ENCODE measurements at places on chromosomes 5 and 9.

DNA sequence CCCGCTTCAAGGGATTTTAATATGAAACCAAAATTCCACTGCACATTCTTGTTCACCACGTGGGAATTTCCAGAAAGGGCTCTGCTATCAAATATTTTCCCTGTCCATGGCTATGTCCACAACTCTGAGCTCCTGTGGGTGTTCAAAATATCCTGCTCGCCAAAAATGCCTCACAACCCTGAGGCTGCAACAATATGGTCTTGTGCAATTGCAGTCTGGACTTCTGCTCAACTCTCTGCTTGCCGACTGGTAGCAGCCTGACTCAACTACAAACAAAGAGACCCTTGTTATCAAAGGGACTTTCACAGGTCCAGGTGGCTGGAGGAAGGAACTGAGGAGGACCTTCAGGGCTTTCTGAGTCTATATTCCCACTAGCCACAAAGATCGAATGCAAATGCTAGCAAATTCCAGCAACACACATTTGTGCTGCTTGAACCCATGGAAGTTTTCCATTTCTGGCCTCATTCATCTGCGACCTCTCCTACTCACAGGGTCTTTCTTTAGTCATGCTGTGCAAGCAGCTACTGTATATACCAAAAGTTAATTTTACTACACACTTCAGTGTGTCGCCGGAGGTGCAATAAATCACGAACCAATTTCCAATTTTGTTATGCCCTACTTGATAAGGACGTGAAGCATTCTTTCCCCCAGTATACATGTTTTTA, 169.2 kb upstream of the SLC30A5 start:
- no peak for DNase-seq
- H3K36me3 ChIP-seq: no peaks in the 10 kb centered on the region
- H3K4me3 ChIP-seq: no peak overlapping the region
- H3K27me3 ChIP-seq: no peaks in the 10 kb centered on the region
- no peak overlapping the region for H3K27ac ChIP-seq

- peaks cover 4% of the 10 kb centered on the region for H3K27me3 ChIP-seq
- no peaks in the 10 kb centered on the region for H3K4me1 ChIP-seq
- no peaks in the 10 kb centered on the region for H3K36me3 ChIP-seq
- H3K4me3 ChIP-seq: no peak overlapping the region
- no peak for DNase-seq
- H3K27ac ChIP-seq: no peak overlapping the region
Measured at GRCh38 chr9:126569036-126569435, 44.7 kb upstream of the LMX1B start.

DNA sequence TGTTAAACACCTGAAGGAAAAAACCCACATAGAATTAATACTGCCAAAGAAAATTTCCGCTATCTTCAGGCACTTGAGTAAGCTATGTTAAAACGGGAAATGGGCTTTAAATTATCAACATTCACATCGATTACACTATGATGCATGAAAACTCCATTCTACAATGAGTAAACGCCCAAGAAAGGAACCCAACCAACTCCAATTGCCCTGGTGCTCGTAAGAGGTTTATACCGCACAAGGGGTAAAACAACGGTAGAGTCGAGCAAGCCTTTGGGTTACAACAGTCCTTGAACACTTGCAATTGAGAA, 1.0 kb downstream of the AGTPBP1 start:
- H3K4me1 ChIP-seq: peaks cover 9% of the 10 kb centered on the region
- peak overlapping the region; percentile 76 for H3K27ac ChIP-seq
- H3K27me3 ChIP-seq: peaks cover 3% of the 10 kb centered on the region
- H3K4me3 ChIP-seq: peak overlapping the region; percentile 91
- H3K36me3 ChIP-seq: no peaks in the 10 kb centered on the region

DNA sequence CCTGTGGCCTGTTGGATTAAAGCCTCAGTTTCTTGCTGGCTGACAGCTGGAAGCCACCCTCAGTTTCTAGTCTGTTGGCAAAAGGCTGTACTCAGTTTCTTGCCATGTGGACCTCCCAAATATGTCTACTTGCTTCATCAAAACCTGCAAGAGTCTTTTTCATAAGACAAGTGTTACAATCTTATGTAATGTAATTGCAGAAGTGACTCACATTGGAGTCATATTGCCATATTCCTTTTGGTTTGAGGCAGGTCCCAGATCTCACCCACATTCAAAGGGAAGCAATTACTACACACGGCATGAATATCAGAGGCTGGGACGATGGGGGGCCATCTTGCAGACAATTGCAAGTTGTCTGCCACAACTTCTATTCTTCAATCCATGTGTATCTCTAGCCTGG, 286.7 kb upstream of the IL12B start:
- no peak overlapping the region for H3K4me3 ChIP-seq
- H3K27me3 ChIP-seq: no peaks in the 10 kb centered on the region
- DNase-seq: no peak
- H3K27ac ChIP-seq: no peak overlapping the region

DNA sequence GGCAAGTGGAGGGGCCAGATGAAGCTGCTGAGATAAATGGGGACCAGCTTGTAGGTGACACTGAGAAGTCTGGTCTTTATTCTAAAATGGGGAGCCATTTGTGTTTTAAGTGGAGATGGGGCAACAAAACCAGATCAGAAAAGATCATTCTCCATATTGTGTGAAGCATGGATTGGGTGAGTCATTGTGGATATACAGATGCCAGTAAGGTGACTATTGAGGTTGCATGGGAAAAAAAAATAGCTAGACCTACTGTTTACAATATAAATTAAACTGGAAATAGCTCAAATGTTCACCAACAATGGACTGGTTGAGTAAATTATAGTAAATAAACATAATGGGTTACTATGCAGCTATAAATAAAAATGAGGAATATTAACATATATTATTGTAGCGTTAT, 5.4 kb upstream of the MAP1B start:
- H3K4me1 ChIP-seq: peaks cover under 1% of the 10 kb centered on the region
- H3K27me3 ChIP-seq: peaks cover 5% of the 10 kb centered on the region
- H3K4me3 ChIP-seq: no peak overlapping the region
- no peak for DNase-seq
- H3K27ac ChIP-seq: no peak overlapping the region

GRCh38 chr9:20760246-20760891, 76.3 kb downstream of the FOCAD start:
- H3K27me3 ChIP-seq: no peaks in the 10 kb centered on the region
- no peak for DNase-seq
- H3K36me3 ChIP-seq: no peaks in the 10 kb centered on the region
- H3K4me3 ChIP-seq: no peak overlapping the region
- H3K4me1 ChIP-seq: no peaks in the 10 kb centered on the region

DNA sequence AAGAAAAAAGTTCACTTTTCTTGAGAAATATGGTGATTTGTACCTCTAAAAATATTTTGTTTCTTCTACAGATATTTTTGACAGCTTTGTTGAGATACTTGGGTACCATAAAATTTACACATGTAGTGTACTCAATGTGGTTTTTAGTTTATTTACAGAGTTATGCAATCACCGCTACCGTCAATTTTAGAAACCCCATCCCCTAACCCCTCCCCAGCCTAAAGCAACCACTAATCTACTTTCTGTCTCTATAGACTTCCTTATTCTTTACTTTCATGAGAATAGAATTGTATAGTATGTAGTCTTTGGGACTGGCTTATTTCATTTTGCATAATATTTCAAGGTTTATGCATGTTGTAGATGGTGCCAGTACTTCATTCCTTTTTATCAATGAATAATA, 45.0 kb upstream of the TDRD7 start:
- DNase-seq: no peak
- H3K4me3 ChIP-seq: no peak overlapping the region
- peaks cover 5% of the 10 kb centered on the region for H3K36me3 ChIP-seq
- no peaks in the 10 kb centered on the region for H3K27me3 ChIP-seq
- H3K27ac ChIP-seq: no peak overlapping the region
- no peaks in the 10 kb centered on the region for H3K4me1 ChIP-seq

GRCh38 chr5:75412111-75412990, 75.3 kb downstream of the HMGCR start:
- H3K27ac ChIP-seq: no peak overlapping the region
- no peaks in the 10 kb centered on the region for H3K27me3 ChIP-seq
- no peak overlapping the region for H3K4me3 ChIP-seq

GRCh38 chr9:14213504-14213903, 100.4 kb downstream of the NFIB start:
- H3K27ac ChIP-seq: no peak overlapping the region
- H3K27me3 ChIP-seq: no peaks in the 10 kb centered on the region
- no peaks in the 10 kb centered on the region for H3K36me3 ChIP-seq
- no peaks in the 10 kb centered on the region for H3K4me1 ChIP-seq
- no peak overlapping the region for H3K4me3 ChIP-seq

GRCh38 chr5:124524552-124525232, 221.7 kb downstream of the ZNF608 start:
- DNase-seq: peak; percentile 83
- no peaks in the 10 kb centered on the region for H3K27me3 ChIP-seq
- no peak overlapping the region for H3K27ac ChIP-seq
- no peak overlapping the region for H3K4me3 ChIP-seq
- peaks cover 14% of the 10 kb centered on the region for H3K4me1 ChIP-seq
- no peaks in the 10 kb centered on the region for H3K36me3 ChIP-seq

- H3K27me3 ChIP-seq: no peaks in the 10 kb centered on the region
- H3K4me3 ChIP-seq: no peak overlapping the region
- no peaks in the 10 kb centered on the region for H3K36me3 ChIP-seq
- DNase-seq: no peak
- H3K4me1 ChIP-seq: peaks cover 8% of the 10 kb centered on the region
- H3K27ac ChIP-seq: no peak overlapping the region
Measured at GRCh38 chr9:136862849-136863622, 3.1 kb downstream of the EDF1 start.

GRCh38 chr5:152332716-152333460, 72.2 kb downstream of the NMUR2 start:
- H3K27ac ChIP-seq: no peak overlapping the region
- H3K4me1 ChIP-seq: no peaks in the 10 kb centered on the region
- H3K36me3 ChIP-seq: no peaks in the 10 kb centered on the region
- H3K27me3 ChIP-seq: no peaks in the 10 kb centered on the region
- no peak for DNase-seq

GRCh38 chr5:60399507-60399906, 300.5 kb downstream of the DEPDC1B start:
- no peak for DNase-seq
- peaks cover 6% of the 10 kb centered on the region for H3K4me1 ChIP-seq
- no peaks in the 10 kb centered on the region for H3K36me3 ChIP-seq
- H3K27ac ChIP-seq: no peak overlapping the region
- no peaks in the 10 kb centered on the region for H3K27me3 ChIP-seq
- H3K4me3 ChIP-seq: no peak overlapping the region

GRCh38 chr9:22682961-22683699, 236.5 kb downstream of the DMRTA1 start:
- no peaks in the 10 kb centered on the region for H3K27me3 ChIP-seq
- H3K4me1 ChIP-seq: no peaks in the 10 kb centered on the region
- no peak overlapping the region for H3K4me3 ChIP-seq
- H3K27ac ChIP-seq: no peak overlapping the region

GRCh38 chr5:57931807-57932206, 449.2 kb upstream of the ACTBL2 start:
- no peaks in the 10 kb centered on the region for H3K4me1 ChIP-seq
- no peaks in the 10 kb centered on the region for H3K27me3 ChIP-seq
- no peak overlapping the region for H3K4me3 ChIP-seq
- H3K36me3 ChIP-seq: no peaks in the 10 kb centered on the region
- no peak for DNase-seq
